ENCODE measurements at places on chromosomes 4 and X.

- no peak for DNase-seq
Observed at GRCh38 chr4:20724915-20725314, 24.7 kb downstream of the PACRGL start.

GRCh38 chr4:185263419-185263818, 54.0 kb downstream of the SNX25 start:
- DNase-seq, result no peak

DNA sequence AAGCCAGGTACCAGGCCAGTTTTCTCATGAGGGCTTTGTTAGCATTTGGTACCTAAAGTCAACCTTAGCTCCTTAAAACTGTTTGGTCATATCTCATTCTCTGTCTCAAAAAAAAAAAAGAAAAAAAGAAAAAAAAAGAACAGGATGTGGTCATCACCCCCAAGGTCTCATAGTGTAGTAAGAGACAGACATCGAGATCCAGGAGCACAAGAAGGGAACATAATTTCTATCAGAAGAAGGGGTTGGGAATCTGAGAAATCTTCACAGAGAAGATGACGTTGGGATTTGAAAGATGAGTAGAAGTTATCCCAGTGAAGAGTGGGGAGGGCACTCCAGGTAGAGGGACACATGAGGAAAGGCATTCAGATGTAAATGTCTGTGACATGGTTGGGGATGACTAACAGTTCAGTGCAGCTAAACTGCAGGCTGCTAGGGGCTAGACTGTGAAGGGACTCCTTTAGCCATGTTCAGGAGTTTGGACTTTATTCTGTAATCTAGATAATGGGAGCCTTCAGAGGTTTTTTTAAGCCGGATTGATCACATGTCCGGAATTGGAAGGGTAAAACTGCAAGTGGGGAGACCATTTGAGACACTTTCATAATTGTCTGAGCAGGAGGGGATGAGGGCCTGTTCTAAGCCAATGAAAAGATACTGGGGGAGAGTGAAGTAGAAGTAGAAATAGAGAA, 26.9 kb upstream of the GJB1 start:
- no peak for DNase-seq

- DNase-seq, result peak; percentile 41
Observed at GRCh38 chrX:4830880-4831557, 1117.6 kb upstream of the PRKX start.

DNA sequence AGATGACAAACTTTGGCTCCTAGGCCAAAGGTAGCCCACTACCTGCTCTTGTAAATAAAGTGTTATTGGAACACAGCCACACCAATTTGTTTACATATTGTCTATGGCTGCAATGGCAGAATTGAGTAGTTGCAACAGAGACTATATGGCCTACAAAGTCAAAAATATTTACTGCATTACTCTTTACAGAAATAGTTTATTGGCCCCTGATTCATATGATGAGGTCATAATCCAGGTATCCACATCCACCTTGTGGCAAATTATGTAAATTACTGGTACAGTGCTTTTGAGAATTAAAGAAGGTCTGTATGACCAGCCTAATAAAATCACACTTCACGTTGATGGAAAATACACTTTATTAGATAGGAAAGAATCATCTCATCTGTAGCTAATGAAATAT, 337.0 kb upstream of the DDX53 start:
- DNase-seq, result no peak

GRCh38 chr4:162661913-162662312, 498.1 kb upstream of the FSTL5 start:
- no peak for DNase-seq

DNA sequence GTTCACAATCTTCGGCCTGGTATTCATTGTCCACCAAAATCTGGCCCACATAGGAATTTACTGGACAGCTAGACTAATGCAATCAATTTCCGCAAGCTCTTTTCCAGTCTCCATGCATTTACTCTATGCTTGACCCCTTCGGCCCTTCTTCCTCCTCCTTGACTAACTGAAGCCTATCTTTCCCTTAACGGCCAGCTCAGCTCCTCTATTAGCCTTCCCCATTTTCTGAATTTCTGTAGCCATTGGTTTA, 1.2 kb upstream of the PHKA2 start:
- DNase-seq, result no peak

DNA sequence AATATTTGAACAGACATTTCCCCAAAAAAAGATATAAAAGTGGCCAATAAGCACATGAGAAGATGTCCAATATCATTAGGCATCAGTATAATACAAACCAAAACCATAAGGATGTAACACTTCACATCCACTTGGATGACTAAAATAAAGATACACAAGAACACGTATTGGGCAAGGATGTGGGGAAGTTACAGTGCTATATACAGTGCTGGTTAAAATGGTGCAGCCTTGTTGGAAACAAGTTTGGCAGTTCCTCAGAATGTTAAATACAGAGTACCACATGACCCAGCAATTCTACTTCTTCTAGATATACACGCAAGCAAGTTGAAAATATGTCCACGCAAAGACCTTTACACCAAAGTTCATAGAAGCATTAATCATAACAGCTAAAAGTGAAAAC, 58.9 kb downstream of the HAUS3 start:
- no peak for DNase-seq

DNA sequence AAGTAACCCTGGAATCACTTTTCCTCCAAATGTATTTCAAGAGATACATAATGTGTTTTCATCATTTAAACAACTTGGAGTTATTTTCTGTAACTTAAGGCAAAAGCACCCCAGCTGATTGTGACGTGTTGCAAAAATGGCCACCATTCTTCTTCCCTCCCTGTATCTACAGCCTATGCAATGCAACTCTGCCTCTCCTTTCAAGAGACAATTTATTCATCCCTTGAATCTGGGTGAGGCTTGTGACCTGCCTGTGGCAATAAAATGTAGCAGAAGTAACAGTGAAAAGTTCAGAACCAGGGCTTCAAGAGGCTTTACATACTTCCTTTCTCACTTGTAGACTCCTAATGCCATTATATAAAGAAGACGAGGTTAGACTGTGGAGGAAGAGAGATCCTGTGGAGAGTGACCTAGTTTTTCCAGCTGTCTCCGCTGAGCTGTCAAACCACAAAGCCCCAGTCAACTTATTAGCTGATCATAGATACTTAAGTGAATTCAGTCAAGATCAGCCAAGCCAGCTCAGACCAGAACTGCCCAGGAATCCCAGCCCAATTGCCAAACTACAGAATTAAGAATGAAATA, 81.0 kb upstream of the KLF3 start:
- DNase-seq, result no peak

GRCh38 chr4:175238827-175239517, 320.8 kb downstream of the ADAM29 start:
- DNase-seq, result no peak

GRCh38 chr4:10998846-10999245, 314.3 kb upstream of the CLNK start:
- no peak for DNase-seq

DNA sequence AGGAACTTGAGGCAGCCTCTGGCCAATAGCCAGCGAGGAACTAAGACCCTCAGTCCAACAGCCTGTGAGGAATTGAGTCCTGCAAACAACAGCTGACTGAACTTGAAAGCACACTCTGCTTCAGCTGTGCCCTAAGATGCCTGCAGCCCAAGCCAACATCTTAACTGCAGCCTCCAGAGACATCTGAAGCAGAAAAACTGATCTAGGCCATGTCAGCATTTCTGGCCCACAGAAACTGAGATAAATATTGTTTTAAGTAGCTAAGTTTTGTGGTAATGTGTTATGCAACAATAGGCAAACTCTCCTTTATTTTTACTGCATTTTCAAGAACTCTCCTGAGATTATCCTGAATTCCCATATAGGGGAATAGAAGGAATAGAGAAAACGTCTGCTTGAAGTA, 24.4 kb upstream of the PIGA start:
- DNase-seq, result no peak

DNA sequence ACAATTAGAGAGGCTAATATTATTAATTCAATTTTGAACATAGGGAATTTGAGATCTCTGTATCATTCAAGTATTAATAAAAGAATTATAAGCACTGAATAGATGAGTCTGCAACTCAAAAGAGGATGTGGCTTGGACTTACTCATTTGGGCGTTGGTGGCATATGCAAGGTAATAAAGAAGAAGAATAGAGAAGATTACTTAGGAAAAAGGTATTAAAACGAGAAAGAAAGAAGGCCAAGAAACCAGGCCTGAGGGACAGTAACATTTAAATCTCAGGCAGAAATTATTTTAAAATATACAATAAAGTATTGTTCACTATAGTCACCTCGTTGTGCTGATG, 383.0 kb upstream of the INTU start:
- no peak for DNase-seq

DNA sequence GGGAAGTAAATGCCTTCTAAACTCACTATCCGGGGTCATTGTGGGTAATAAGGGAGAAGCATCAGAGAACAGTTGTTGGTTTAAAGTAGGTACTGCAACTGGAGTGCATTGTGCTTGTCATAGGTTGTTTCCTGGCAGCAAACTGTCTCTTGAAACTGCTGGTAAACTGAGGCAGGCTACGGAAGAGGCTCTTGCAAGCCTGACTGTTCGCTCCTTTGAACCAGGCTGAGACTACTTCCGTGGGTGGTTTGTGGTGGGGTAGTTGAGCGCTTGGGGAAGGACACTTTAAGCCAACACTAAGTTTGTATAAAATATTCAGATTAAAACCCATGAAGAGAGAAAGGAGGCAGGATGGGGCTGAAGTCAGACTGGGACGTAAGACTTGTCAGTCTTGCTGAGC, 45.2 kb upstream of the WDR1 start:
- DNase-seq, result no peak

- no peak for DNase-seq
Observed at GRCh38 chr4:1903035-1903434, 31.8 kb downstream of the NSD2 start.

GRCh38 chr4:74990276-74990875, 57.5 kb downstream of the PARM1 start:
- DNase-seq, result no peak

GRCh38 chr4:121182296-121182695, 18.2 kb upstream of the TNIP3 start:
- DNase-seq, result no peak

- no peak for DNase-seq
Observed at GRCh38 chr4:30844861-30845582, 124.9 kb downstream of the PCDH7 start.

DNA sequence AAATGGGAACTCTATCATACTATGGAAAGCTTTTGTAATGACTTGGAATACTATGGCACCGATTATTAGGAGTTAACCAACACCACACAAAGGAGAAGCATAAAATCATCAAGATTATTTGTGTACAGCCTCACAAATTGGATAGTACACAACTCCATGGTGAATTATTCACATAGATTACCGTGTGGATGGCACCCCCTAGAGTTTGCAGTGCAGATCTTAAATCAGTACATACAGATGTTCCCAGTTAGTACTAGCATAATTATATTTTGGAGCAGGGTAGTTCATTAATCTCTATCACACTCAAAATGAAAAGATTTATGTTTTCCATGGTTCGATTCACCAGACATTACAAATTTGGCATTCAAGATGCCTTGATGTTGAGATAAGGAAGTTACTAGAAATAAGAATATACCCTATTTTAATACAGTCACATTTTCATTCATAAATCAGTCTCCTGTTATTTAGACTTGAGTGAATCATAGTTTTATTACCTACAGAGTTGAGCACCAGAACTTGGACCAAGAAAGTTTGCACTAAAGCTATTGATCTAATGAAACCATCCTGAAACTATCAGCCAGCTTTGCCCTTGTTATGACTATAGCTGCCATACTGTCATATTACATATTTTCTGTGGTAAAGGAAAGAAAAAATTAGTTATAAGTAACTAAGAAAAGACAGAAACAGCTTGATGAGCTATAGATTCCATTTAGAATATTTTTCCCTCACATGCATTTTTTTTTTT, 531.8 kb downstream of the GLUD2 start:
- DNase-seq, result peak; percentile 3

- no peak for DNase-seq
Observed at GRCh38 chr4:34644579-34645115, 1599.7 kb downstream of the ARAP2 start.

DNA sequence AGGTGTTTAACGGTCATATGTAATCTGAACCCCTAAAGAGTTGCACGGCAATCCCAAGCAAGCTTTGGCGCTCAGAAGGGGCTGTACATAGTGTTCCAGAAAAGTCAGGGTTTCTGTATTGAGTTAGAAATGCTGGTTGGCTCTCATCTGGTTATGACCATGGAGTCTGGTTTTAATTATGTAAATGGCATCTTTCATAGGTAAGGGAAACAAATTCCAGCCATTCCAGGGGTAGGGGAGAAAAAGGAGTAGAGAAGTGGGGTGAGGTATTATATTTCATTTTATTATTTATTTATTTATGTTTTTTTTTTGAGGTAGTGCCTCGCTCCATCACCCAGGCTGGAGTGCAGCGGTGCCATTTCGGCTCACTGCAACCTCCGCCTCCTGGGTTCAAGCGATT, 15.9 kb downstream of the KLF3 start:
- no peak for DNase-seq

DNA sequence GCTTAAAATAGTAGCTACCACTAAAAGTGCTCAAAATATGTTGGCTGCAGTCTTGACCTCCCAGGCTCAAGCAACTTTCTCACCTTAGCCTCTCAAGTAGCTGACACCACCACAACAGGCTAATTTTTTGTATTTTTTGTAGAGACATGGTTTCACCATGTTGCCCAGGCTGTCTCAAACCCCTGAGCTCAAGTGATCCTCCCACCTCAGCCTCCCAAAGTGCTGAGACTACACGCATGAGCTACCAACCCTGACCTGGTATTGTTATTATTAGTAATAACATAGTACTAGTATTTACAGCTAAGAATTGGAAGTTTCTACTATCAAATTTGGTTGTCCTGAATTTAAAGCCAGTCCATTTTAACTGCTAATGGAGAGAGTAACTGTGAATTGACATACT, 18.0 kb downstream of the STAP1 start:
- DNase-seq, result no peak

- DNase-seq, result no peak
Observed at GRCh38 chr4:151766691-151767090, 5.9 kb upstream of the GATB start.

GRCh38 chr4:56757261-56757746, 64.2 kb downstream of the SPINK2 start:
- peak; percentile 78 for DNase-seq

DNA sequence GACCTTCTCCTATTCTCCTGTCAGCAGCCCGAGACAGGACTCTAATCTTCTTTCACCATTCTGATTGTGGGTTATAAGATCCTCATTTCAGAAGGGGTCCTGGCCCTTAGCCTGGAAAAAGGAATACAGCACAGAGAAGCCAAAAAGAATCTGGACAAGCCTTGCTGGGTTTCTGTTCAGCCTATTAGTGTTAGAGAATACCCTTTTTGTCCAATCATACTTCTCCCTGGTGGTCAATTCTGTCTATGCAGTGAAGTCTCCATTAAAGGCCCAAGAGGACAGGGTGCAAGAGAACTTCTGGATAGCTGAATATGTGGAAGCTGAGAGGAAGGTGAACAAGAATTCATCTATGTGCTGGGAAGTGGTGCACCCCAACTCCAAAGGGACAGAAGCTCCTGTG, 105.7 kb upstream of the AGA start:
- DNase-seq, result no peak

- no peak for DNase-seq
Observed at GRCh38 chrX:40314070-40314469, 216.3 kb upstream of the BCOR start.

- DNase-seq, result peak; percentile 83
Observed at GRCh38 chr4:184417802-184418511, 56.4 kb downstream of the IRF2 start.

- DNase-seq, result no peak
Observed at GRCh38 chr4:31748382-31748781, 1028.2 kb downstream of the PCDH7 start.

GRCh38 chrX:124467202-124467601, 120.8 kb downstream of the SH2D1A start:
- DNase-seq, result no peak

GRCh38 chrX:123801901-123802300, 58.0 kb upstream of the XIAP start:
- DNase-seq, result no peak

Data from RCC 7860 (cell line).